Cortex of kidney (tissue), 1 donor: ENCODE measurements at places on chromosomes 6 and 20.

DNA sequence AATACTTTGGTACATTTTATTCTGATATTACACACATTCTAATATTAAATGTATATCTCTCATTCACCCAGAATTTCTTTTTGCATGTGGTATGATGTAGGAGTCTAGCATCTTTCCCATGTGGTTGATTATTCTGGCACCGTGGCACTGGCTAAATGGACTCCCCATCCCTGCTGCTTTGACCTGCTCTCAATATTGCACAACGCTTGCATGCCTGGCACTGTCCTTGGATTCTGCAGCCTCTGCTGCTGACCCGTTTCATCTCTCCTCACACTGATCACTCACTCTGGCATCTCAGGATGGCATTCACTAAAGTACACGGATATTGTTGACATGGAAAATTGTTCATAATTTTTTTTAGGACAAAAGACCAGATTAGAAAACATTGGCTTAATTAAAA lies 11.5 kb upstream of the DACT2 start:
- no peak for DNase-seq

GRCh38 chr6:140858381-140858971 lies 1274.2 kb upstream of the GJE1 start:
- no peak for DNase-seq

DNA sequence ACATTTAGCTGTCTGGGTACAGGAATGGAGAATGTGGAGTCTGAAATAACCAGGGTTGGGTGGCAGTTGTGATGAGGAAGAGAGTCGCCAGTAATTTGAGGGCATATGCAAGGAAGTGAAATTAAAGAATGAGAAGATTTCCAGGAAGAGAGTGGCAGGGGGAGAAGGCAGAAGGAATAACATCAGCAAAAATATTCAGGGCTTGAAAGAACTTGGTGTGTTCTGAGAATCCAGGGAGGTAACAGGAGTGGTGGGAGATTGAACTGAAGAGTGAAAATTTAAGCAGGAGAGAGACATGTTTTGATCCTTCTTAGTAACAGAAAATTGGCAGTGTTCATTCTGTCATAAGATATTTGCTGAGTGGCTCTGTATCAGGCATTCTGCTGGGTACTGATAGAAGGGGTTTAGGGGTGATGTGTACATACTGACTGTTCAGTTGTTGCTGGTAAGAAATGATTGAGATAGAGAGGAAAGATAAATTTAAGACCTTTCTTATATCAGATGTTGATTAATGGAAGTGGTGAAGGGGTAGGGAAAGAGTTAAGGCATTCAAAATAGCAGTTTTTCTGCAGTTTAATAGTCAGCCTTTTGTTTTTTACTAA lies 54.7 kb downstream of the PHF20 start:
- DNase-seq, result no peak

GRCh38 chr6:5507131-5507681 lies 245.9 kb downstream of the FARS2 start:
- no peak for DNase-seq

GRCh38 chr6:158552055-158552795 lies 7.7 kb upstream of the TMEM181 start:
- DNase-seq, result no peak

DNA sequence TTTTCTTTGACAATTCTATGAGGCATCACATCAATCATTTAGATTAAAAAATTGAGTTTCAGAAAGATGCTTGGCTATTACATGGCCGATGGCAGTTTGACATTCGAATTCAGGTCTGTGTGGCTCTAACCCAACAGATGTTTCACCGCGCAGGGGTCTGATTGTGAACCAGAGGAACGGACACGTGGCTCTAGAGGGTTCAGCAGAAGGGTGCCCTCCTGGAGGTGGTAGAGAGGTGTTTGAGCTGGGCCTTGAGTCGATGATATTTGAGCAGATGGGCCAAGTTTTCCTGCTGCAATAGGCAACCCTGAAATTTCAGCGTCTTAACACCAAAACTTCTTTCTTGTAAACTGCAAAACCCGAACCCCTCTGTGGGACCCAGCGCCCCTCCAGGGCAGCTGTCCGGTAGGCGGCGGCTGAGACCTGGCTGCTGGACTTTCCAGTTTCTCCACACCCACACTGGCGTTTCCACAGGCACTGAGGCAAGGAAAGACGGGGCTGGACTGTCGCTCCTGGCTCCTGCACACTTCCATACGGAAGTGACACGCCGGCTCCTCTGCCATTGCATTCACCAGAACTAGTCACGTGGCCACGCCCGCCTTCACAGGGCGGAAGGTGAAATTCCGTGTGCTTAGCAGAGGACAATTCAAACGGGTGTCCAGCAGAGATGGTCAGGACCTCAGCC lies 11.3 kb upstream of the AFDN start:
- no peak for DNase-seq

DNA sequence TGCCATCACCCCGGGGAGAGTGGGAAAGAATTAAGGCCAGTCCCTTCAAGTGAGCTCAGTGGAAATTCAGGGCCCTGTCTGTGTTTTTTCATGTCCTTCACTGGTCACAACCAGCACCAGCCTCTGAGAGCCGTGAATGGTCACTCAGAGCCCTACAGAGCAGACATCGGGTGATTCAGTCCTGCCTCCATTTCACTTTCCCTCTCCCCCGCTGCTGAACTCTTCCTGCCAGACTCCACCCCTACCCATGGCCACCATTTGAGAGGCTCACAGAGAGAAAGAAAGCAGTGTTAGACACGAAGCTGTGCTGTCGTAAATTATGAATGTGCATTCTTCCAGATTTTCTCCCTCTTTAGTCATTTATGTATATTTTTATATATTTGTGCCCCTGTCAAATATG lies 5.4 kb downstream of the R3HDML start:
- no peak for DNase-seq

- no peak for DNase-seq
Measured at GRCh38 chr20:38199501-38200390, 34.7 kb upstream of the TGM2 start.

GRCh38 chr6:24847402-24847801 lies 48.7 kb upstream of the ARMH2 start:
- no peak for DNase-seq

DNA sequence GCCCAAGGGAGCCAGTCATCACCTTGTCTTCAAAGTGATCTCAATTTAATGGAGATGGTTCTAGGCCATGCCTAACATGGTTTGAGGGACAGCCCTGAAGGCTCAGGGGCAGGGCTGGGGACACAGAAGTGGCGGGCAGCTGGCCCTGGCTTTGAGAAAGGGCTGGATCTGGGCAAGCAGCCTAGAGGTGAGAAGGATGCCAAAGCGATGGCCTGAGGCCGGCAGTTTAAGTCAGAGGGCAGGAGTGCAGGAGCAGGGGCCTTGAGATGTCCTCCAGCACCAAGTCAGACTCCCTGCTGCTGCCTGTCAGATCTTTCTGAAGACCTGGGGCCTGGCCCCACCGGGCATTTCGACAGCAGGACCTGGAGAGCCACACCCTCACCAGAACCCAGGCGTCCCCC lies 28.4 kb upstream of the APMAP start:
- no peak for DNase-seq

- DNase-seq, result no peak
Measured at GRCh38 chr6:101816716-101817115, 423.2 kb downstream of the GRIK2 start.

- no peak for DNase-seq
Measured at GRCh38 chr6:166275714-166276166, 32.5 kb downstream of the PRR18 start.

DNA sequence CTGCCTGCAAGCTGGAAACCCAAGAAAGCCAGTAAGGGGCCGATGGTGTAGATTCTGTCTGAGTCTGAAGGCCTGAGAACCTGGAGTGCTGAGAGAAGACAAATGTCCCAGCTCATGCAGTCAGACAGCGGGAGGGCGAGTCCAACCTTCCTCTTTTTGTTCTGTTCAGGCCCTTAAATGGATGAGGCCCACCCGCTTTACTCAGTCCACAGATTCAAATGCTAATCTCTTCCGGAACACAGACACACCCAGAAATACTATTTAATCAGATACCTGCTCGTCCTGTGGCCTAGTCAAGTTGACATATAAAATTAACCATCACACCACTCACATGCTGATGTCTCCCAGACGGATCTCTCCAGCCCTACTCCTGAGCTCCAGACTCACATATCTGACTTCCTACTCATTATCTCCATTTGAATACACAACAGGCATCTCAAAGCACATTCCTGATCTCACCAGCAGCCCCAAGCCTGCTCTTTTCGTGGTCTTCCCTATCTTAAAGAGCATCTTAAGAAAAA lies 26.7 kb upstream of the SRC start:
- DNase-seq, result no peak

DNA sequence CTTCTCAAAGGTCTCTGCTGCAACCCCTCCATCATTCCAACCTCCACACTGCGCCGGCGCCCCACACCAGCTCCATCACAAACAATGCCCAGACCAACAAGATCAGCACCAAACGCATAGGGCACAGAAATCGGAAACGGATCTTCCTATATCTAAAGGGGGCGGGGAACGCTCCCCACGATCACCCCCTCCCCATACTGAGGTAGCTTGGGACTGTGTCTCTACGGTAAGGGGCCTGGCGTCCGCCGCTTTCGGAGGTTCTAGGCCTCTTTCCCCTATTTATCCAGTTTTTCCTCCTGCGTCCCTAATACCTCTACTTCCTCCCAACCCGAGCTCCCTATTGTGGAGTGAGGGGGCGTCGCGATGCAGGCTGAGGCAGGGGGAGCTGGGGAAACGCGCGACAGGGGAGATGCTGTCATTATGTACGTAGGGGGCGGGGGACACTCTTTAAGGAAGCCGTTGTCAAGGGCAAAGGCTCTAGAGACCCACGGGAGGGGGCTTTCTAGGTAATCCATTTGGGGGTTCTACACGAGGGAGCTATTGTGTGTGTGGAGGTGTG lies 909 bp downstream of the DNAAF9 start:
- DNase-seq, result no peak

DNA sequence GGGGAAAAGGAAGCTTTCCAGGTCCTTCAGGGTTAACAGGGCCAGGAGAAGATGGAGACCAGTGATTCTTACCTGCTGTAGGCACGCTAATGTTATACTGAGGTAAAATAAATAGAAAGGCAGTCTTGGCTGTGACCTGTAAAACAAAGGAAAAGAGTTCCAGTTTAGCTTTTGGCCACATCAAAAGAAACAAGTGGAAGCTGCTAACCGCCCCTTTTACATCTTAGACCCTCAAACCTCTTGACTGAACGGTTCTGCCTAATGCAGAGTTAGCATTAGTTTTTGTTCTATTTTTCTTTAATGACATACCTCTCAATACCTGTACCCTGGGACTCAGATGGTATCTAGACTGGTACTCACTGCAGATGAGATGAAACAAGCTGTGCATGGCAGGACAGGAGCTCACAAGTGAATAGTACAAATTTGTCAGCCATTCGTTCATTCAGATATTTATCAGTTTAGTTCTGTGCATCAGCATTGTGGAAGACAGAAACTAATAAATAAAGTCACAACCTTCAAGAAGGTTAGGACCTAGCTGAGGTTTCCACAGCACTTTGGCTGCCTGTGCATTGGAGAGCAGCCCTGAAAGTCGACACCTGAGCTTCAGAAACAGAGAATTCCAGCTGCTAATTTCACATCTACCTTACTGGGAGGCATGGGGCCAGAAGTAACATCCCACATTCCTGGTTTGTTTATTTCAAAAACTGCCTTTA lies 41.0 kb downstream of the TRAM2 start:
- DNase-seq, result no peak

DNA sequence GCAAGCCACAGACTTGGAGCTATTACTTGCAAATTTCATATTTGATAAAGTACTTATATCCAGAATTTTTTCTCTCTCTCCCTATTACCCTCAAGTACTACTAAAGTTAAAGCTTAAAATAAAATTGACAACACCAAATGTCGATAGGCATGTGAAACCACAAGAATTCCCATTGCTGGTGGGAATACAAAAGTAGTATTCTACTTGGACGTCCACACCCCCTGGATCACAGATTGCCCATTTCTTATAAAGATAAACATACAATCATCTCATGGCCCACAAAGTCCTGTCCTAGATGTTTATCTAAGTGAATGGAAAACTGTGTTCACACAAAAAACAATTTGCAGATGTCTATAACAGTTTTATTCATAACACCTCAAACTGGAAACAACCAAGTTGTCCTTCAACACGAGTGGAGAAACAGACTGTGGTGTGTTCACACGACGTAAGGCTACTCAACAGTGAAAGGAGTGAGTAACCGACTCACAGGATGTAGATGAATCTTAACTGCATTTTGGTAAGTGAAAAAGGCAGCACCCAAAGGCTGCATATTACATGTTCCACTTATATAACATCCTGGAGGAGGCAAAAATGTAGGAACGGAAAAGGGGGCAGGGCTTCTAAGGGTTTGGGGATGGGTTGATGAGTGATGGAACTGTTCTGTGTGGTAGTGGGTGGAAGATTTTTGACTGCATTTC lies 297.4 kb downstream of the THBS2 start:
- no peak for DNase-seq

DNA sequence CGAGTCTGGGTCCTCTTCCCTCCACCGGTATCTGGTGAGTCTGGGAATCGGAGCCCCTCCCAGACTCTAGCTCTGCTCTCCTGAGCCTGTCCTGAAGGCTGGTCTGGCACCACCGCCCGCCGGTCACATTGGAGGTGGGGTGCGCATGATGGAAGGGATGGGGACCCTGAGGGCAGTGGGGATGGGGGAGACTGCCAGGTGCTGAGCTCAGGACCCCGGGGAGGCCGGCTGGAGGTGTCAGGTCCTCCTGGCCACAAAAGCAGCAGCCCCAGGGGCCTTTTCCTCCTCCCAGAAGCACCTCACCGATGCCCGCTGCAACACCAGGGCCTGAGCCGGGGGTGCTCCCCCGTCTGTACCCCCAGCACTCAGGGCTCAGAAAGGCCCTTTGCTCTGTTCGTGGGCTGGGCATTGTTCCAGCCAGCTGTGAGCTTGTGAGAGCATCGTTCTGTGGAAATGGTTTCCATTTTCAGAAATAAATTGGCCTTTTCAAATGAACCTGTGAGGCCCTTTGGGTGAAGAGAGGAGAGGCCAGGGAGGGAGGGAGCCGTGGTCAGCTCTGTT lies 2.5 kb upstream of the NPBWR2 start:
- no peak for DNase-seq

GRCh38 chr6:5516036-5516435 lies 254.7 kb downstream of the FARS2 start:
- no peak for DNase-seq

GRCh38 chr20:58930496-58930895 lies 50.6 kb upstream of the NELFCD start:
- DNase-seq, result no peak

DNA sequence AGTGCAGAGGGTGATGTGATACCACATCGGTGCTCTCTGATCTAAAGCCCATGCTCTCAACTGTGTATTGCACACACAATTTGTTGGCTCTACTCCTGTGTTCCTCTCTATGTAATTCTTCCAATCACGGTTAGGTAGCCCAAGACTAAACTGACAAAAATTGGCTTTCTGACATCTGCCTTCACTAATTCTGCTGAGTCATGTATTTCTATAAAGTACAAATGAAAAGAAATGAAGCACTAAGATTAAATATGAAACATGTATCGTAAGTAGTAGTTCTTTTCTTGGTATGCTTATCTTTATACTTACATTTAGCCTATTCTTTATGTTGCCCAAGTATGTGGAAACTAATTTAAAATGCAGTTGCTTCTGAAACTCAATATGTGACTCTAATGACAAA lies 7.7 kb upstream of the MLIP start:
- no peak for DNase-seq
